NCI-H1930 (cell line): ENCODE measurements at places on chromosomes 11 and 22.

GRCh38 chr11:777288-778255 lies at the start of gene GATD1:
Gene GATD1, minus strand, starts transcription at chr11:777487. Its CDS starts 25 bp downstream, at chr11:777462.
- peak; percentile 88 for DNase-seq

- no peak for DNase-seq
These were observed 36.9 kb downstream of the CAT start for GRCh38 chr11:34475656-34476055.

- DNase-seq, result no peak
These were observed 6.0 kb downstream of the MRPL40 start for GRCh38 chr22:19438298-19438697.

GRCh38 chr22:32177221-32177765 lies 18.2 kb upstream of the C22orf42 start:
- DNase-seq, result no peak

- no peak for DNase-seq
These were observed 180.0 kb downstream of the MAML2 start for GRCh38 chr11:96162816-96163499.

- no peak for DNase-seq
These were observed 27.1 kb upstream of the SLC22A12 start for GRCh38 chr11:64563966-64564365.

- no peak for DNase-seq
These were observed 16.4 kb upstream of the C11orf96 start for GRCh38 chr11:43925932-43926505.

- DNase-seq, result no peak
These were observed 793.7 kb upstream of the LRRC4C start for GRCh38 chr11:42253156-42253555.

DNA sequence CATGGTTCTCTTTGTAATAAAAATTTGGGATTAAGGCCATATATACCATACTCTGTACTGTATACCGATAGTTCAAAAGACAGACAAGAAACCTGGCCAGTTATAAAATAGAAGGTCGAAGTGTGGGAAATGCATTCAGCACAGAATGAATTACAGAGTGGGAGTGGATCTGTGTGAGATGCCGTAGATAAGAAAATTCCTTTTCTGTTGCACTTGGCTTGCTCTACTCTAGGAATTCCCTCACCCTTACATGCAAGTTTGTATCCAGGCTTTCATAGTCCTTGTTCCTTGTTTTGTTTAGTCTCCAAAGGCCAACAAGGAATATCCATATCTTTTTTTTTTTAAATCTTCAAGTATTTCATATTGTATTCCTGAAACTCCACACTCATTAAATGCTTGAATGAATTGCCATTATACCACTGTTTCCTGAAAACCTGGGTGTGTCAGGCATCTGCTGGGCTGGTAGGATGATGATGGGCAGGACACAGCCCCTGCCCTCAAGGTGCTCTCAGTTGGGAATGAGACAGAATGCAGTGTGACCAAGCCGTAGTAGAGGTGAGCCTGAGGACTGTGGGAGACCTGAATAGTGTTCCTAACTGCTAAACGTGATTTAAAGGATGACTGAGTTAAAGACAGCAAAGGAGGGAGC lies 53.5 kb downstream of the TEAD1 start:
- DNase-seq, result no peak

- DNase-seq, result no peak
These were observed 76.4 kb upstream of the PPARA start for GRCh38 chr22:46073683-46074504.

GRCh38 chr11:69977951-69978350 lies 100.2 kb upstream of the ANO1 start:
- DNase-seq, result no peak

- no peak for DNase-seq
These were observed 6.1 kb downstream of the MRGPRE start for GRCh38 chr11:3225826-3226750.

DNA sequence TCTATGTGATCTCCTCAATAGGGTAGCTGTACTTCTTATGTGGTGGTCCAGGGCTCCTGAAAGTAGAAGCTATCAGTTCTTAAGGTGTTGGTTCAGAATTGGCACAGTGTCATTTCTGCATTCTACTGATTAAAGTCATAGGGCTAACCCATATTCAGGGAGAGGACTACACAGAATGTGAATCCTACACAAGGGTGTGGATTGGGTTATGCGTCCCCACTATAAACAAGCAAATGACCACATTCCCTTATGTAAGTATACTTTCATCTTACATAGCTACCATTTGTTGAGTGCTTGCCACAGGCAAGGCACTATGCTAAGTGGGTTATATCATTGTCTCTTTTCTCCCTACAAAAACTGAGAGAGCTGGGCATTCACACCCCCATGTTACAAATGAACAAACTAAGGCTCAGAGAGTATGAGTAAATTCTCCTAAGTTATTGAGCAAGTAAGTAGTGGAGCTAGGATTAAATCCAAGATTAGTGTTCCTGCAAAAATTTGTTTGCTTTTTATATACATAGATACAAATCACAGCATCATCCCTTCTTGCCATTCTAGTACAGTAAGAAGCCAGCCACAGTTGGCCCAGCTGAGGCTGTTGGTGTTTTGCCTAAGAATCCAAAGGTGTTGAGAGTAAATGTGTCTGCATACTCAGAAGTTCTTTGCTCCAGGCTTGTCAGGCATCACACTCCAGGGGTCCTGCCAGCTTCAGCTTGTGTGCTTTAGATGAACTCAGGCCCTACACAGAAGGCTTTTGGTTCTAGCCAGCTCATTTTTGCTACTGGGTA lies 157.8 kb downstream of the KIF18A start:
- no peak for DNase-seq

DNA sequence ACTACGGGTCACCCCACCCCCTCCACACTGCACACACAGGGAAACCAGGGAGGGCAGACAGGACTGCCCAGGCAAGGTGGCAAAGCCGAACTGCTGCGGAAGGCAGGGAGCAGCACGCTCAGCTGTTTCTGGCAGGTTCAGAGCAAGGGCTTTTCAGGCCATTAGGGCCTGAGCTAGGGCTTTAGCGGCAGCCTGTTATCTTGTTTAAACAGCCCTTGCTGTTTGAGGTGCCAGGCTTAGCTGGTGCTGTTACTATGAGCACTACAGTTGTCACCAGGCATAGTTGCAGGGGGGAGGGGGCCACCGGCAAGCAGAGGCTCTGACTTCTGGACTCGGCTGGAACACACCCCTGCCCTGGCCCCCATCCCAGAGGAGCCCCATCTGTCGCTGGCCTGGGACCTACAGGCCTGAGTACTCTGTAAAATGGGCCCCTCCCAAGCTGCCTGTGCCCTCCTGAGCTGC lies 34.9 kb downstream of the RSPH14 start:
- no peak for DNase-seq
